ENCODE measurements at places on chromosomes 4 and X.

DNA sequence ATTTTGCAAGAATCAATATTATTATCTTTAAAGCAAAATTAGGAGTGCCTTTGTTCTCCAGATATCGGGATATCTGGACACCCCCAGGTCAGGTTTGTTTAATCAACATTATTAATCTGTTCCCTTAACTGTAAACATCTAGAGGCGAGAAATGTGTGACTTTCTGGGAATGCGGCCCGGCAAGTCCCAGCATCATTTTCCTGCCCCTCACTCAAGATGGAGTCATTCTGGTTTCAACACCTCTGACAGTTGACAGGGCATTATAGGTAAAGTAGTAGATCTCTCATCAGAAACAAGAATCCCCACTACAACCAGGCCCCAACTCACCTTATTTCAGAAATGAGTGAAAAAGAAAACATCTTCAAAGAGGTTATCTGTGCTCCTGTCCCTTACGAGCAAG lies 331.6 kb upstream of the ZFP42 start:
- no peak for DNase-seq

- no peak for DNase-seq
These were observed 50.7 kb downstream of the CLDN34 start for GRCh38 chrX:10017872-10018271.

DNA sequence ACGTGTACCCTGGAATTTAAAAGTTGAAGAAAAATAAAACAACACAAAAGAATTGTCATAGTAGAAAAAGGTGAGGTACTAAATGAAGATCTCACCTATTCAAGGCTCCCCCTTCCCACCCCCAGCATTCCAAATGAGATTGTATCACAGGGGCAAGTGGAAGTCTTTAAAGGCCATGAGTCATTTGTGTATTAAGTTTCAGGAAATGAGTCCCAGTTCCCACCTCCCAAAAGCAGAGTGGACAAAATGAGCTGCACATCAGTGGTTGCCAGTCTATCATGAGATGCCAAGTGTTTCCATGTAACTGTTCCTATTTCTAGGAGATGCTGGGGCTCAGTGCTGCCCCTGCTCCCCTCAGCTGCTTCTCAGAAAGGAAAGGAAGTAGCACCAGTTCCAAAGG lies 20.1 kb downstream of the ARHGEF9 start:
- DNase-seq = no peak

DNA sequence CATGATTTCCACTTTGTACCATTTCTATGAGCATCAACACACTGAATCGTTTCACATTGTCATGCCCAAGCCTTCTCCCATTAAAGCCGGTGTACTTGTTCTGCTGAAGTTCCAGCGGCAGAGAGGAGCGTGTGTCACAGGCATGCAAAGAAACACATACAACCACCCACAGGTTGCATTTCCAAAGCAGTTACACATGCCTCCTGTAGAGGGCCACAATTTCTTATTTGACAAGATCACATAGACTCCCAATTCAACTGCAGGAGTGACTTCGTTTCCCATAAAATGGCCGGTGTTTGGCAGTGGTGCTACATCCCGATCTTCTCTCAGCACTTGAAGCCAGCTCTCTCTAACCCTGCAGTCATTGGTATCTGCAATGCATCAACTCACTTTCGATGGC lies 992.6 kb downstream of the NLGN4X start:
- no peak for DNase-seq

DNA sequence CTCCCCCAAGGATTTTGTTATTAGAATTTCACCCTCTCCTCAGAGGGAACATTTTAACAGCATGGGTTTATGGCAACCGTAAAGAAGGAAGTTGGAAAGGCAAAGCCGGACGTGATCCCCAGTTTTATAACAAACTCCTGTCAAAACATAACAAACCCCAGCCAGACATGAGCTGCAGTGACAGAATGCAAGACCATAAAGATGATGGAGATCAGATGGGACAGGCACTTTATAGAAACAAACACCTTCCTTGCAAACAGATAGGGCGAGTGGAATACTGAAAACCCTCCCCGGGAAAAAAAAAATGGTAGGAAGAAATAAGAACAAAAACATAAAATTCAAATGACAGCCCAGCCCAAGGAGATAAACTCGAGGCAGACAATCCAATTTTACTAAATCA lies 281.4 kb downstream of the LDB2 start:
- DNase-seq = no peak

DNA sequence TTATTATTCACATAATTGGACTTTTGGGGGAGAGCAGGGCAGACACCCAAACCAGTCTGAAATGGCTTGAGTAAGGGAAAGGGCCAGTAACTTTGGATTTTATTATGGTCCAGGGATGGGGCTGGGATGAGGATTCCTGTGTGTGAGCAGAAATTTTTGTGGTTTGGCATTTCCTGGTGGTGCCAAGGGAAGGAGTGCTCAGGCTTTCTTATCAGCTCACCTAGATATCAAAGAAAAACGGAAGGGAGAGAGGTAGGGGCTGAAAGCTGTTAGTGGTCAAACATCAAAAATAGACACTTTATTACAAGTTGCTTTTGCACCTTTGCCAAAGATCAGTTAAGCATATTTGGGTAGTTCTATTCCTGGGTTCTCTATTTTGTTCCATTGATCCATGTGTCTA lies 128.5 kb upstream of the DIPK2B start:
- DNase-seq = no peak

GRCh38 chr4:173269280-173269679 lies 64.9 kb downstream of the HMGB2 start:
- no peak for DNase-seq

GRCh38 chrX:124001581-124001980 lies 40.1 kb downstream of the STAG2 start:
- DNase-seq = no peak

- no peak for DNase-seq
These were observed 85.9 kb upstream of the GPR34 start for GRCh38 chrX:41602816-41603345.

- peak; percentile 17 for DNase-seq
These were observed 1.5 kb upstream of the DDX3X start for GRCh38 chrX:41332408-41333002.

DNA sequence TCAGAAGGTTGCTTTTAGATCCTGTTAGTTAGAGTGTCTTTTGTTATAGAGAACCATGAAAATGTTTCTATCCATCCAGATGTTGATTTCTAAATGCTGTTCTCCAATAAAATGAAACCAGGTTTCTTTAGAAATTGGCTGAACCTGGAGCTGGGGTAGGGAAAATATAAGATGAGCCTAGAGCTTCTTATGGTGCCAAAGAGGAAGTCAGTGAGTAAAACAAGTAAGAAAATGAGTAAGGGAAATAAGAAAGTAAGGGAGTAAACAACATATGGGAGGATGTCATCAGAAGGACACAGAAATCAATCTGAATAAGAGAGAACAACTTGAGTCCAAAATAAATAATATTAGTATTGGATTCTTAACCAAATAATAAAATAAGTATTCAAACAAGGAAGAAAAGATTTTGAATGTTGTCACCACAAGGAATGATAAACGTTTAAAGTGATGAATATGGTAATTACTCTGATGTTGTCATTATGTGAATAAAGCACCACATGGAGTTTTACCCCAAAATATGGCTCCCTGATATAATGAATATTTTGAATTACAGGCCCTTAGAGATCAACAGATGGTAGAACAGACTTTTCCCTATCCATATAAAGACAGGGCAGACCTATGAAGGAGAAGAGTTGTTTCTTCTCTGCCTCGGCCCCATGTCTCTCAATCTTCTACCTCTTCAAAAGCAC lies 506.1 kb downstream of the IL15 start:
- DNase-seq = no peak

DNA sequence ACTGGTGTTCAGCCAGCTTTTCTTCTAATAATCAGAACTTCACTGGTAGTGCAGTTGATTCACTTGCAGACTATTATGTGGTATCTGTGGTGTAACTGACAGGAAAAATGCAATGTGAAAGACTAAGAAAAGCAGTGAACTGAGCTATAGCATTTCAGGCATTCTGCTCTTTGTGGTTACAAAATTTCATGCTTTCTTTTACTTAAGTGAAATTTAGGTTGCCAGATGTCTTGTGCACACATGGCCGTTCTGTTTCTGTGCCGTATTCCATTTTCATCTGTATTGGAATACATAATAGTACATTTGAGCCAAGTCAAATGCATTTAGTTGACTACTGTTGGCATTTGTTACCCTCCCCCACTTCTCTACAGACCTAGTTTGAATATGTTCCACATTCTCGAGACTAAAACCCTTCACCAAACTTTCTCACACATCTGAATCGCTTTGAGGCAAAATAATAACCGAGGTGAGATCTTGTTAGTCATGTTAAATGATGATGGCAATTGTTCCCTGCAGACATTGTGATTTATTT lies 8.2 kb downstream of the RTL3 start:
- no peak for DNase-seq
